ENCODE measurements at places on chromosomes 7 and 10.

DNA sequence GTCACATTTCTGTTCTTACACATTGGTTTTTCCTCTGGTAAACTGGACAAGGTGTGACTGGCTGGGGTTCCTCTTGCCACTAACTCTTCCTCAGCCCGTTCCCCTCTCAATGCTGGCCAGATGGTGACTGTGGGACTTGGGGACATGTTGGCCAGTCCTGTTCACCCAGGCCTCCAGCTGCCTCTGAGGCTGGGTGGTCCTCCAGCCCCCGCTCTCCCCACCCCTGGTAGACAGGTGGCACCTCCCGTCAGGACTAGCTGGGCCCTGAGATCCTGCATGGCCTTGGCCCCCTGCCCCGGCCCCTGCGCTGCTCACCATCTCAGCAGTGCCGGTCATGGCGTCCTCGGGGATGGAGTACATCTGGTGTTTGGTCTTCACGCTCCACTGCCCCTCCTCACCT is 10.8 kb upstream of the MYL7 start:
- DNase-seq, result no peak

DNA sequence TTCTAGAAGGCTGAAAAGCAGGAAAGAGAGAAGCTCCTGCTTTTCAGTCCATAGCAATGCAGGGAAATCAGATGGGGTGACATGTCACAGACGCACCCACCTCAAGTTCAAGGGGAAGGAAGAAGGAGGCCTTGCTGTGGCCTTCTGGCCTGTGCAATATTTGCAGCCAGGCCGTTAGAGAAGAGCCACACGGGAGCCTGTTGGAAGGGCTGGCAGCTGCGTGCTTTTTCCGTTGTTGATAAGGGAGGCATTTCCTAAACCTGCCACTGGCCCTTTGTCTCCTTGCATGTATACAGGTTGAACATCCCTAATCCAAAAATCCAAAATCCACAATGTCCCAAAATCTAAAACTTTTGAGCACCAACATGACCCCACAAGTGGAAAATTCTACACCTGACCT is 492.5 kb upstream of the ZMIZ1 start:
- DNase-seq, result no peak

DNA sequence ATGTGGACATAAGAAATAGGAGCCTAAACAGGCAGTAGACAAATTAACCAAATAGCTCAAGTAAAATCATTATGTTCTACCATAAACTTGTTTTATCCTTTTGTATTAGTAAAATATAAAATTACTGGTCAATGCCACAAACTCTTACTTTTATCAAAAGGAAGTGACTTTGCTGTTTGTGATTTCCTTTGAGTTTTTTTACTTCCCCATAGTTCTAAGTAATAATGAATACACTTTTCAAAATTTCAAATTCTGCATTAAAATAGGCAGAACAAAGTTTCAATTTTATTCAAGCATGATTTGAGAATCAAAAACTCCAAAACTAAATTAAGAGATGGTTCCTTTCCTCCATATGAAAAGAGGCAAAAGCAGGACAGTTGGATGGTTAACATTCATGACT is 139.7 kb upstream of the ABCB5 start:
- no peak for DNase-seq

- no peak for DNase-seq
Measured at GRCh38 chr10:103901299-103901698, 16.7 kb downstream of the STN1 start.

DNA sequence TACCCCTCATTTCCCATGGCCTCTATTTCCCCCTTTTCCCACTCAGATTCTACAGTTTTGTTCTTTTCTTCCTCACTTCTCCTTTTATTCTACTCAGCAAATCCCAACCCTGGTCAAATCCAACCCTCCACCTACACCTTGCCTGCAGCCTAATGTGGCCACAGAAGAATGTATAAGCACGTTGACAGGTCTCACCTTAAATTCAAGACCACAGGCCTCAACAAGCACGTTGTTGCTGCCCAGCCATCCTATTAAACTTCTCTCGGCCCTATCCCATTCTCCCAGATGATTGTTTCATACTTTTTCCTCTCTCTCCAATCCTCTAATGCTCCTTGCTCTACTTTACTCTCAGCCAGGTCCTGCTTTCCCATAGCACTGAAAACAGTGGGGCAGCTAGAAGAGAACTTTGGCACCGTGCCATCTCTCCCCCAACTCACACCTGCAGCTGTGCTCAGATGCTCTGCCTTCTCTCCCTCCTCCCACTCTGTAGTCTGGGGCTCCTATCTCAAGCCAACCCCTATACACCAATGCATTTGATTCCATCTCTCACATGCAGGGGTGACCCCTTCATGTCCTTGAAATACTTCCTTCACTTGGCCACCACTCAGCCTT is 6.8 kb upstream of the EIF3A start:
- DNase-seq, result no peak

- no peak for DNase-seq
Measured at GRCh38 chr7:18289788-18290187, 205.8 kb upstream of the HDAC9 start.

GRCh38 chr7:47218378-47219176 is 363.3 kb downstream of the TNS3 start:
- no peak for DNase-seq

DNA sequence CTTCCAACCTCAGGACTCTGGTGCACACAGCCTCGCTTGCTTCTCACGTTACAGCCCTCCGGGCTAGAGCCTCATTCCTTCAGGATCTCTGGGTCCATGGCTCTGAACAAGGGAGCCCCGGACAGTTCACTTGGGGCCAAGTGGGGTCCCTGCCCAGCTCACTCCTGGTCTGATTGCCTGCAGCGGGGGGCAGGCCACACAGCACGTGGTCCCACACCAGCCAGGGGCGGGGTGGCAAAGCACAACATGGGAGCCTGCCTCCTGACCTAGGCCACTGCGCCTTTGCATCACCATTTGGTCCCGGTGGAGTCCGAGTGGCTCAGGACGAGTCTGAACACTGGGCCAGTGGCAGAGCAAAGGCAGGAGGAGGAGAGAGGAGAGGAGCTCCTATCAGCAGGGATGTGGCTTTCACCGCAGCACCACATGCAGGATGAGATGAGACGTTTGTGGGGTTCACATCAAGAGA is 13.4 kb upstream of the CRYGN start:
- DNase-seq, result no peak

- peak; percentile 29 for DNase-seq
Measured at GRCh38 chr7:143408686-143409561, at the start of gene EPHA1. EPHA1 (minus strand) TSS chr7:143408856; CDS start chr7:143408805, 51 bp downstream.

DNA sequence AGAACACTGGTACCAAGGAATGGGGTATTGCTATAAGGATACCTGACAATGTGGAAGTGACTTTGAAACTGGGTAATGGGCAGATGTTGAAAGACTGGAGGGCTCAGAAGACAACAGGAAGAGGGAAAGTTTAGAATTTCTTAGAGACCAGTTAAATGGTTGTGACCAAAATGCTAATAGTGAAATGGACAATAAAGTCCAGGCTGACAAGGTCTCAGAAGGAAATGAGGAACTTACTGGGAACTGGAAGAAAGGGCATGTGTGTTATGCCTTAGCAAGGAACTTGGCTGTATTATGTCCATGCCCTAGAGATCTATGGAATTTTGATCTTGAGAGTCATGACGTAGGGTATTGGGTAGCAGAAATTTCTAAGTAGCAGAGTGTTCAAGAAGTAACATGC is 38.0 kb downstream of the FAM149B1 start:
- no peak for DNase-seq

Data from activated CD8-positive, alpha-beta memory T cell treated with anti-CD3 and anti-CD28 coated beads for 1 hour (primary cell).